D721Med (cell line): ENCODE measurements at places on chromosomes 2 and 18.

DNA sequence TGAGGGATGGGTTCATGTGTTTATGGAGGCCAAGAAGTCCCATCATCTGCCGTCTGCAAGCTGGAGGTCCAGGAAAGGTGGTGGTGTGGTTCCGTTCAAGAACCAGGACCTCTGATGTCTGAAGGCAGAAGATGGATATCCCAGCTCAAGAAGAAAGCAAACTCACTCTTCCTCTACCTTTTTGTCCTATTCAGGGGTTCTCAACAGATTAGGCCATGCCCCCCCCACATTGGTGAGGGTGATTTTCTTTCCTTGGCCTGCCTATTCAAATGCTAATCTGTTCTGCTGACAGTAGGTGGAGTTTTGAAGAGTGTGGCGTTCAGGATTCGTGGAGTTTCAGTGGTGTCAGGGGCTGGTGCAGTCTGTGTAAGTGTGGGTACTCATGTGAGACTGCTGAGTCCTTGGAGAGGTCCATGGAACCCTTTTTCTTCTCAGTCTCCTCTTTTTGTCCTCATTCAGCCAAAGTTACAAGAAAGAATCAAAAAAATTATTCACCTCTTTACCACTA, 5.9 kb downstream of the MSL3B start:
- DNase-seq = no peak

GRCh38 chr2:113111823-113112287, 15.5 kb upstream of the IL1RN start:
- no peak for DNase-seq

GRCh38 chr18:79389689-79390088, 6.0 kb upstream of the NFATC1 start:
- no peak for DNase-seq

DNA sequence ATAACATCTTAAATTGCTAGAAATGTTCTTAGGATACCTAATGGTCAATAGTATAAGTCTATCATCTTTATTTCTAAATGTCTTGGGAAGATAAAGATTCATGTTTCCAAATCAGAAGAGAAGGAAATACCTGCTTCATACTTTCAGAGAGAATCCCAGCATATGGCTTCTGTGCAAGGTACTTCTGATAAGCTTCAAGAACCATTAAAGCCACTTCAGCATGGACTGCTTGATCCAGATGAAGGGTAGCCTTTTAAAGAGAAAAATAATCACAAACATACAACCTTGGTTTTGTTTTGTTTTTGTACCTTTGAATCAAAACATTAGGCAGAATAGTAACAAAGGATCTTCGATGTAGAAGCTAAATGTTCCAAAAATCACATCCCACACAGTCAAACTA, 44.0 kb downstream of the EPG5 start:
- no peak for DNase-seq

DNA sequence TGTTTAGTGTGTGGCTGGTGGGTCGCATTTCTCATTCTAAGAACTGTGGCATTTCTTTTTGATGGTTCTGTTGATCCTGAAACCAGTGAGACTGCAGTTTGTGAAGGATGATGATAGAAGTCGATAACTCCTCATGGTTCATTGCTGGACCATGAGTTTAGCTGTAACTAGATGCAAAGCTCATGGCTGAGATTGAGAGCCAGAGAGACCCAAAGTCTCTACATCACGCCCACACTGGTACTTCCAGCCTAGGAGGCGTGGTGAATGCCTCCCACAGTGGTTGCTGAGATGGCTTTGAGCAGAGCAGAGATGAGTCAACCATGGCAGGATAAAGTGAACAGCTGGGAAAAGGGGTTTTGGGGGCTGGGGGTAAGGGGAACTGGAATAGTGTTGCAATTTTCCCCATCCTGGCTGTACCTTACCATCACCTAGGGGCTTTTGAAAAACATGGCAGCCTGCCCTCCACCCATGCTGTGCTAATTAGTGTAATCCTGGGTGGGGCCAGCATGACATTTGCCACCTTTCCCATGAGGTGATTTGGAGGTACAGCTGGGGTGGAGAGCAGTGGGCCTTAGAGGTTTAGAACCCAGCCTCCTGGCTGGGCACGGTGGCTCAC, 24.1 kb downstream of the INPP4A start:
- no peak for DNase-seq

DNA sequence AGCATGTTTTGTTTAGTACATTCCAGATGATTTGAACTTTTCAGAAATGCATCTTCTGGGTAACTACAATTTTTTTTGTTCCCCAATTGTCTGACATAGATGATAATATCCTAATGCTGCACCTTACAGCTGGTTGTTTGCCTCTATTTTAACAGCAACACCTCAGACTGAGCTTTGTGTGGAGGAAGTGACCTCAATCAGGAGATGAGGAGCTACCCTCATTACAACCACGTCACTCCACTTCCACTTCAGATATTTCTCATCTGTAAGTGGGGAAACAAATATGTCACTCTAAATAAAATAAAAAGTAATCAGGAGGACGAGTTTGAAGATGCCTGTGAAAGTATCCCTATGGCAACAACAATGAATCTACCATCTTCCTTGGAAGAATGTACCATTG, 12.1 kb upstream of the SRSF7 start:
- no peak for DNase-seq

DNA sequence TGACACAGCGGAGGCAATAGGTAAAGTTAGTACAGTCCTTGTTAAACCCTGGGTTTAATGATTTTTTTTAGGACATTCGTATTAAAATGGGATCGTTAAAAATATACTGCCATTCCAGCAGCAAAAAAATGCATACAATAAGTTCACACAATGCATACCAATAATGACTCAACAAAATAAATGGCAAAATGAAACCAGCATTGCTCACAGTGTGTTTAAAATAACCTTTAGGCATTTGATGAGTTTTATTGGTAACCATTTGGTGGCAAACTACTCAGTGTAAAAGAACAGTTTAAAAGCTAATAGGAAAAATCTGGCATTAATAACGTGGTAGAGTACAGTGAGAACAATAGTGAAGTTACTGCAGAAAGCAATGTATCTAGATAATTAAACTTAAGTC, 539.0 kb upstream of the PIK3C3 start:
- no peak for DNase-seq

DNA sequence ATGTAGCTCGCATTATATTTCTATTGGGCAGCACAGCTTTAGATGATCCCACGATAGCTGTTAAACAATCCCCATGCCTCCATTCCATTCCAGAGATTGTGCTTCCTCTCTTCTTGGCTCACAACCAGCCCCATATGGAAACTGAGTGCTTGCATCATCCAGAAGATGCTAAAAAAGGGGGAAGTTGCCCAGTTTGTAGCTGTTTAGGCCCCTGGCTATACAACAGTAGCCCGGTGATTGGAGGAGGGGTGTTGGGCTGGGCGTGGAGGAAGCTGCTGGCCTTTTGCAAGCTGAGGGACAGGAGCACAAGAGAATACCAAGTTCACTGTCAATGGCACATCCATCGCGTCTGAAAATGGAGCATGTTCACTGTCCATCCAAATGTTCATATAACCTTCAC, 360.2 kb downstream of the ALK start:
- no peak for DNase-seq

DNA sequence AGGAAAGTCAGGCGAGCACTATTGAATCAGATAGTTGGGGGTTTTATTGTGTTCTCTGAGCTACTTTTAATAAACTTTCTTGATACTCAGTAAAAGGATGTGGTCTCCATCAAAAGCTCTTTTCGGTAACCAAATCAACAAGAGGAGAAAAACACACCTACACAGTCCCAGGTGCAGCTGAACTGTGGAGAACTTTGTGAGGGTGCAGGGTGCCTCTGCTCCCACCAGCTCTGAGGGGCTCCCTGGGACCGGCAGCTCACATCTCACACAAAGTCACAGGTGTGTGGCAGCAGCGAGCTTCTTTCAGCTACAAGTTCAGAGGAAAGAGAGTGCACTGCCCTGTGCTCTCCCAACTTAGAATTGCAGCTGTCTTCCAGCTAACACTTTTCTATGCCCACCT, 650.4 kb downstream of the RNF144A start:
- DNase-seq = no peak

DNA sequence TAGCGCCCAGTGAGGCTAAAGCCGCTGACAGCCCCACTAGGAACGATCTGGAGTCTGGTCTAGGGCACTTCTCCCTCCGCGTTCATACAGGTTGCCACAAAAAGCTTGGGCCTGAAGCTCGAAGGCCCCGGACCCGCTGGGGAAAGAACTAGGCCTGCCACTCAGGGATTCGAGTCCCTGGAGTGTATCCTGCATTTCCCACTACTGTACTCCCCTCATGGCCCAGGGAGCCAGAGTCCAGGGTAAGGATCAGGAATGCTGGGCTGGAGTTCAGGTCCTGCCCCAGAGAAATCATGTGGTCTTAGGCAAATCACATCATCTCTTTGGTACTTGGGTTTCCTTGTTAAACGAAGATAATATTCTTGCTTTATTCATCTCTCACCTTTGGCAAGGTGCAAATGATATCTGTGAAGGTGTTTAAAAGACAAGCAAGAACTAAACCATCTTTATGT, 1.4 kb upstream of the ZFP36L2 start:
- DNase-seq = no peak

- no peak for DNase-seq
These were observed 243.6 kb downstream of the IRS1 start for GRCh38 chr2:226556050-226556449.

DNA sequence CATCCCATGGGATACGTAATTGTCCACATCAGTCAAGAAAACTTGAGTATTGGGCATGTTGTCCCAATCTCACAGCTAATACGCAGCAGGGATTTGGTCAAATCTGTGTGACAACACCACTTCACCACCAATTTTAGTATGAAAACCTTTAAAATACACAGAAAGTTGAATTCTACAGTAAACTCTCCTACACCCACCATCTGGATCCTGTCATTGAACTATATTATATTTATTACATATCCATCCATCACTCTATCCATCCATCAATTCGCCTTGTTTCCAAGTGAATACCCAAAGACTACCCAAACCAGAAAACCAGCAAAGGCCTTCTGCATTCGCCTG, 846 bp upstream of the FKBP7 start:
- no peak for DNase-seq

DNA sequence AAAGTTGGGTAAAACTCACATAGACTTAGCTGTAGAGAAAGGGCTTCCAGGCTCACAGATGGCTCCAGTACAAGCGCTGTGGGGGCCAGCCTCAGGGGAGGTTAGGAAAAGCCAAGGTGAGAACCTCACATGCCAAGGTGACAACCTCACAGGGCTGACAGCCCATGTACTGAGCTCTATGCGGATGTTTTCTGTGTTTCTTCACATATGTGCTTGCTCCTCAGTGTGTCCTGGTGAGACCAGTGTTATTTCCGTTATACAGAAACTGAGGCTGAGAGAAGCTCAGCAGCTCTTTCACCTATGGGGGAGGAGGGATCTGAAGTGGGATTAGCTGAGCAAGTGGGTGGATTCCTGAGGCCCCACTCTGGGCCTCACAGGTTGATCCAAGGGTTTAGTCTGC, 67.3 kb downstream of the INPP4A start:
- no peak for DNase-seq

- no peak for DNase-seq
These were observed 70.9 kb upstream of the LYPD6B start for GRCh38 chr2:148967578-148967977.

DNA sequence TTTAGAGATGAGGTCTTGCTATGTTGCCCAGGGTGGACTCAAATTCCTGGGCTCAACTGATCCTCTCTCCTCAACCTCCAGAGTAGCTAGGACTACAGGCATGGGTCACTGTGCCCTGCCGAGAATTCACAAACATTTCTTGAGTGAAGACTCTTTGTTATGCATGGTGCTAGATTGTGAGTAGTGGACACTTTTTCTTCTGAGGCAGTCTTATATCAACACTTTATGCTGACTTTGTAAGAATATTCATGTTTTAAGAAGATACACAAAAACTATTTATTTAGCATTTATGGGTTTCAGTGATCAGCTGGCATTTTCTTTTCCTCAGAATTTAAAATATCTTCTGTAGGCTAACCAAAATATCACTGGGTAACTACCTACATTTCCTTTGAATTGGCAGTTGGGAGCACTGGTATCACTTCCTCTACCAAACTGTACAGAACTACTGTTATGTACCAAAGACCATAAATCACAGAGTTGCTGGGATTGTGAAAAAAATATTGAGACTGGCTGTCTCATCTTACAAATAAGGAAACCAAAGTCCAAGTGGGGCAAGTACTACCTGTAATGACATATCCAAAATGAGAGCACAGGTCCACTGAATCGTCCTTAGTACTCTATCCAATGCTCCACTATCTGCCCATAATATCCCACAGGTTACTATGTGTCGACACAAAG, 34.0 kb downstream of the DOCK10 start:
- no peak for DNase-seq

- no peak for DNase-seq
These were observed 376.8 kb upstream of the ID2 start for GRCh38 chr2:8304821-8305766.

DNA sequence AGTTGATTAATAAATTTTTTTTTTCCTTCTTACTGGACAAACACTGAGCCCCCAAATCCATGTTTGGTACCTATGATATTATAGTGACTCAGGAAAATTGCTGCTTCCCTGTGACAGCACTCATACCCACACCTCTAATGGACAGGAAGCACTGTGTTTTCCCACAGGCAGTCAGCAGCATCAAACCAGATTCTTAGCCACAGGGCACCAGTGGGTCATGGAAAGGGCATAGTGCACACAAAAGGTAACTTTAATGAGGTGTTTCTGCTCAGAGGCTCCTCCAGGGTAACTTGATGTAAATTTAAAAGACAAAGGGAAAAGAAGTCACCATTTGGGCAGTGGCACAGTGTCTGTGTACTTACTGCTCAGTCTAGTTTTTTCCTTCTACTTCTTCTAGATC, 34.1 kb downstream of the SERPINB11 start:
- no peak for DNase-seq

GRCh38 chr2:209988010-209988409, 14.4 kb upstream of the RPE start:
- DNase-seq = no peak

DNA sequence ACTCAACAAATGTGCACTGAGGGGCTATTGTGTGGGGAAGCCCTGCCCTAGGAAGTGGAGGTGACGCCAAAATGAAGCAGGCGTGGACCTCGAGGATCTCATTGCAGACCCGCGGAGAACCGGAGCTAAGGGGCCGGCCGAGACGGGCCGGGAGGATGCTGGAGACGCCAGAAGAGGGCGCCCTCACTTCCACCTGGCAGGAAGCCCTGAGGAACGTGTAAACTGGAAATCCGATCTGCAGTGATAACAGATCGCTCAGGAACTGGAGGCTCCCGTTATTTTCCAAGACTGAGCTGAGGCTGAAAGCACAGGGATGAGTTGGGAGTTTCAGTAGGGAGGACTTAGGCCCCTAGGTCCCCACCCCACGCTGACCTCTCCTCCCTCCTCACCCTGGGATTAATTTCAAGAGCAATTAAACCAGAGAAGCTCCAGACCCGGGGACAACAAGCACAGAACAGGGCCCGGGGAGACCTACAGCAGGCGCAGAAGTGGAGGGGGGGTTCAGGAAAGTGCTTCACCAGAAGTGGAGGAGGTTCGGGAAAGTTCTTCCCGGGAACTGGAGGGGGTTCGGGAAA, 7.7 kb upstream of the COL6A3 start:
- no peak for DNase-seq

GRCh38 chr18:10067670-10068659, 154.1 kb downstream of the VAPA start:
- DNase-seq = no peak

GRCh38 chr2:127559454-127559853, 24.0 kb downstream of the MYO7B start:
- no peak for DNase-seq
